ENCODE measurements at places on chromosomes 5 and 9.

DNA sequence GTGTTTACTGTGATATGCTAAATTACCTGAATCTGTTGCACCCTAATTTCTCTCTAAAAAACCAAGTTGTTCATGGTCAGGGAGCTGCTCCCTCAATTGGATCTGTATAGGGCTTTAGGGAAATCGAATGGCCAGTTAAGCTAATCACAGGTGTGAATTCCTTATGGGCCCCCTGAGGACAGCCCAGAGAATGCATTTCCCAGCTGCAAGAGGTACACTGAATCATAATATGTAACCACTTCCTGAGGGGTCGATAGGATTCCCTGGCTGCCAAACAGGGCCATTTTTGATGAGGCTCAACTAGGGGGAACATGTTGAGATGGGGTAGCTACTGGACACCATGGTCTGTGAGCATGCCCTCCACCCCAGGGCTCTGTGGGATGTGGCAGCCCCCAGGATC lies 478.6 kb downstream of the CCDC171 start:
- DNase-seq: peak; percentile 53

- DNase-seq: peak; percentile 3
Measured at GRCh38 chr5:106940301-106940846, 730.4 kb downstream of the EFNA5 start.

DNA sequence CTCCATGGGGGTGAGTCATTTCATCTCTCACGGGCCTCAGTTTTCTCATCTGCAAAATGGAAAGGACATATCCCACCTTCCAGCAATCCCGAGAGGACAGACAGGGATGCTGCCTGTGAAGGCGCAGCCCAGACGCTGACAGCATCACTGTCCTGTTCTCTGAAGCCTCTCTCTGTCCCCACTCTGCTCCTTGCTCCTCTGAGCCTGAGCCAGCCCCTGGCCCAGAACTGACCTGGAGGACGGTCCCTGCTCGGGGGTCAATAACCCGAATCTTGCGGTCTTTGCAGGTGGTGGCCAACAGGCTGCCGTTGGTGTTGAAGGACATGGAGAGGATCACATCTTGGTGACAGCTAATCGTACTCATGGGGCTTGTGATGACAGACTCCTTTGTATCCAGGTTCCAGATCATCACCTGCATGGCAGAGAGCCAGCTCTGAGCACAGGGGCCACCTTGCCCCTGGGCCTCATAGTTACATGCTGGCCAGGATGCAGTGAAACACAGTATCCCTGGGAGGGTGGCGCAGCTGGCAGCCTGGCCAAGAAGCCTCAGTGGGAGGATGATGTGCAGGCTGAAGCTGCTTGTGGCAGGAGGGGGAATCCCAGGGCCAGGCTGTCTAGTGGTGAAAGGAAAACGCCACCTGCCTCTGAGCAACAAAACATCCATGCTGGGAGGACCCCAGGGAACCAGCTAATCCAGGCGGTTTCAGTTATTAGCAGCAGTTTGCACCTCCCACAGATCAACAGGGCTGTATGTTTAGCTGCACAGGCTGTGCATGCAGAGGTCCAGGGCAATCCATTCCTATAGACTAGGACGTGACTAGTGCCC lies 14.0 kb upstream of the TRIM14 start:
- no peak for DNase-seq

GRCh38 chr5:60820593-60821487 lies 23.2 kb downstream of the ELOVL7 start:
- no peak for DNase-seq

DNA sequence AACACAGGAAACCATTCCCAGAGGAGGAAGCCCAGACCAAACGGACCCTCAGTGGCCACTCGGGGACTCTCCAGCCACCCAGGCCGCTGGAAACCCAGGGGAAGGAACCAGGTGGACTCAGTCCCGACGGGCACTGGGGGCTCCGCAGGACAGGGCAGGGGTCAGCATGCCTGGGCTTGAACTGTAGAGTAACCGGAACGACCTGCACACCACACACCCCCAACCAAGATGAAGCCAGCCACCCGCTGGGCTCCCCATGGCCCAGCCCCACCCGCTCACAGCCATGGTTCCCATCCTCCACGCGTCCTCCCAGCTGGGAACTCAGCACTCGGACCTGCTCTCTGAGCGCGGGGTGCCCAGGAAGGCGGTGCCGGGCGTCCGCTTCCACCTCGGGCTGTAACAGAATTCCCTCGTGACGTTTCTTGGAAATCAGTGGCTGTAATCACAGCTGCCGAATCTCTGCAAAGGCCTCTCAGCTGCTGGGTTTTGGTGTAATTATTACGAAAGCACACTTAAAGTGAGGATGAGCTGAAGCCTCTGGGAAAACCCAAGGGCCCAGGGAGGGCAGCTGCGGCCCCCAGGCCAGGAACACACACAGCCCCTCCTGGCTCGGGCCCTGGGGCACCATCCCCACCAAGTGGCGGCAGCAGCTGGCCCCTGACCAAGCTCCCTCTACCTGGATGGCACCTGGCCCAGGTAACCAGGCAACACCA lies 13.8 kb downstream of the NACC2 start:
- no peak for DNase-seq

DNA sequence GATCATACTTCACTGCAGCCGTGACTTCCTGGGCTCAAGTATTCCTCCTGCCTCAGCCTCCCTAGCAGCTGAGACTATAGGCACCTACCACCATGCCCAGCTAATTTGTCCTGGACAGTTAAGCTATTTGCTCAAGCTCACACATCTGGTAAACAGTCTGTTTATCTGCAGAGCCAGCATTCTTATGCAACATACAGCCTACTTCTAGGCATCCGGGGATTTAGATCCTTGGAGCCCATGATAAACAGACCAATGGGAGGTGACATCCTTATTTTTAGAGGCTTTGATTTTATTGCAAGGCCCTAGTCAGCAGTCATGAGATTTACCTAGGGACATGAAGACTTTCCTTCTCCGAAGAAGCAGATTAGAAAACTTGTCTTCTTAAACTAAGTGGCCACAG lies 21.0 kb downstream of the ATOX1 start:
- DNase-seq: no peak
